CD4-positive, alpha-beta memory T cell (primary cell): ENCODE measurements at places on chromosomes 12 and 14.

- no peak for DNase-seq
These were observed 567.9 kb downstream of the MED13L start for GRCh38 chr12:115709540-115710011.

- DNase-seq, result no peak
These were observed 74.4 kb downstream of the MGST1 start for GRCh38 chr12:16421806-16422205.

- DNase-seq, result no peak
These were observed 107.3 kb upstream of the CLEC14A start for GRCh38 chr14:38363217-38363616.

GRCh38 chr12:77062846-77063461 lies 2.4 kb downstream of the E2F7 start:
- no peak for DNase-seq

DNA sequence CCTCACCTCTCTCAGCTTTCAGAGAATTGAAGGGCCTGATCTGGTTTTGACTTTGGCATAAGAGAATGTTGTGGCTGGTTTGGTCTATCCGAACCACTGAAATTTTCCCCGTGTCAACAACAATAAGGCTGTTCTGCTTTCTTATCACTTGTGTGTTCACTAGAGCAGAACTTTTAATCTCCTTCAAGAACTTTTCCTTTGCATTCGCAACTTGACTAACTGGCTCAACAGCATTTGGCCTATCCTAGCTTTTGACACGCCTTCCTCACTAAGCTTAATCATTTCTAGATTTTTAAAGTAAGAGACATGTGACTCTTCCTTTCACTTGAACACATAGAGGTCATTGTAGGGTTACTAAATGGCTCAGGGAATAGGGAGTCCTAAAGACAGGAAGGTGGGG lies 25.9 kb upstream of the EDDM3A start:
- DNase-seq, result no peak
